ENCODE measurements at places on chromosomes 11 and 22.
A peak's percentile ranks its signal among the peaks of the same experiment; 100 is the strongest.

DNA sequence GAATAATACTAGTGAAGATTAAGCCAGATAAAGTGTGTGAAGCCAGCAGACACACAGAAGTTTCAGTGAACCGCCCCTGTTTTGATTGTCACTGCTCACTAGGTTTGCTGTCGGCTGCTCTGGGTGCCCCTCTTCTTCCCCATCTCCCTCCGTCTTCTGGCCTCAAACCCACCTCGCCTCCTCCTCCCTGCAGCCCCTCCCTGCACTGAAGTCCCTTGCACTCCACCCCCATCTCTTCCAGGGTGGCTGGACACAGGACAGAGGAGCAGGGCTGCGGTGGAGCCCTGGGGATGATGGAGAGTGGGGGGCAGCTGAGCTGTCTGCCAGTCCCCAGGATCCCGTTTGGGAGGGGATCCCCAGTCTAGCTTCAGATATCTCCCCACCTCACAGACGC is 53.5 kb downstream of the CYTH4 start:
- no peak for DNase-seq

- no peak for DNase-seq
Measured at GRCh38 chr11:12497431-12497830, 120.1 kb downstream of the PARVA start.

GRCh38 chr22:42396621-42397331 is 35.4 kb downstream of the NFAM1 start:
- no peak for DNase-seq

DNA sequence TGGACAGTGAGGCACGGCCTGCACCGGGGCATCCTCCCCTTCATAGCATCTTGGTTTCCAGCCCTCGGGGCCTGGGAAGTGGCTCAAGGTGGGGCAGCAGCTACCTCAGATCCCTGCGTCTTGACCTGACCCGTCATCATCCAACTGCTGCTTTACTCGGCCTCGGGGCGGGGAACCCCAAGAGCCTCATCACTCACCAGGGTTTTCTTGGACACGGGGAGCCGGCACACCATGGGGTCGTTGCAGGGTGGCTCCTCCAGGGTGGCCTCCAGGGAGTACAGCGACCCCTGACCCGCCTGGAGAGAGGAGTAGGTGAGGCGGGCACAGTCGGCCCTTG is 651 bp downstream of the CTSF start:
- DNase-seq: no peak

- DNase-seq: no peak
Measured at GRCh38 chr22:44047891-44048301, 23.8 kb downstream of the PARVB start.

DNA sequence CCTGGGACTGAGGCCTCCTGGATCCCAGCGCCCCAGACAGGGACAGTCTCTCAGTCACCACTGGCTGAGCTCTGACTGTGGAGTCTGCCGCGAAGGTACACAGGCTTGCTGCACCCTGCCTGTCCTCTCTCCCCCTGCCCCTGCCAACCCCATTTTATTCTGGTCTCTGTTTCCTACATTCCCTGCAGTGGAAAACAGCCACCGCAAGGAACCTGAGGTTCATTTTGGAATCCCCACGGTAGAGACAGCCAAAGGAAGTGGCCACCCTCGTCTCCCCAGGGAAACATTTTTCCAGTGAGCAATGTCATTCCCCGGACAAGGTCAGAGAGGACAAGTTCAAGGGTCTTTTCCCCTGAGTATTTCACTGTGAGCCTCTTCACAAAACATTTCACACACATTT is 56.6 kb downstream of the FBXO7 start:
- no peak for DNase-seq

- DNase-seq: no peak
Measured at GRCh38 chr11:86591631-86592030, 80.8 kb downstream of the ME3 start.

GRCh38 chr11:74754507-74755252 is 6.0 kb downstream of the RNF169 start:
- no peak for DNase-seq

DNA sequence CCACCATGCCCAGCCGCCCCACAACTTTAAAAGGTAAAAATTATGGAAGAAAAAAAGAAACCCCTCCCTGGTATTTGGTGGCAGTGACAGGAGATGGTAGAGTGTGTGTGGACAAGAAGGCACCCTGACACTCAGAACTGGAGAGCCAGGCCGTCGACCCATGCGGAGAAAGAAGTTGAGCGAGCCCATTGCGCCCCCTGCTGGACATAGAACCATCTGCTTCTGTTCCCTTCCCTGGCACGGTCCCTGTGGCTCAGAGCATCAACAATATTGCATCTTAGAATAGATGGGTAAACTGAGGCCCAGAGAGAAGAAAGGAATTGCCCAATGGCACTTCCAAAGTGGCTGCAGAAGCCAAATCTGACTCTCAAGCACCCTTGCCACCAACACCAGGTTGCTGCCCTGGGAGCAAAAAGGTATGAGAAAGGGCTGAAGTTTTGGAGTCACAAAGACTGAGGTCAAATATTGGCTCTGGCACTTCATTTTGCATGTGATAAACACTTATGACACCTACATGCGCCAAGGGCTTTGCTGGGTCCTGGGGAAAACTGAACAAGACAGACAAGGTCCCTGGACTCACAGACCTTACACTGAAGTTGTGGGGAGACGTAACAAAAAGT is 8.6 kb downstream of the MRPL11 start:
- peak; percentile 63 for DNase-seq

DNA sequence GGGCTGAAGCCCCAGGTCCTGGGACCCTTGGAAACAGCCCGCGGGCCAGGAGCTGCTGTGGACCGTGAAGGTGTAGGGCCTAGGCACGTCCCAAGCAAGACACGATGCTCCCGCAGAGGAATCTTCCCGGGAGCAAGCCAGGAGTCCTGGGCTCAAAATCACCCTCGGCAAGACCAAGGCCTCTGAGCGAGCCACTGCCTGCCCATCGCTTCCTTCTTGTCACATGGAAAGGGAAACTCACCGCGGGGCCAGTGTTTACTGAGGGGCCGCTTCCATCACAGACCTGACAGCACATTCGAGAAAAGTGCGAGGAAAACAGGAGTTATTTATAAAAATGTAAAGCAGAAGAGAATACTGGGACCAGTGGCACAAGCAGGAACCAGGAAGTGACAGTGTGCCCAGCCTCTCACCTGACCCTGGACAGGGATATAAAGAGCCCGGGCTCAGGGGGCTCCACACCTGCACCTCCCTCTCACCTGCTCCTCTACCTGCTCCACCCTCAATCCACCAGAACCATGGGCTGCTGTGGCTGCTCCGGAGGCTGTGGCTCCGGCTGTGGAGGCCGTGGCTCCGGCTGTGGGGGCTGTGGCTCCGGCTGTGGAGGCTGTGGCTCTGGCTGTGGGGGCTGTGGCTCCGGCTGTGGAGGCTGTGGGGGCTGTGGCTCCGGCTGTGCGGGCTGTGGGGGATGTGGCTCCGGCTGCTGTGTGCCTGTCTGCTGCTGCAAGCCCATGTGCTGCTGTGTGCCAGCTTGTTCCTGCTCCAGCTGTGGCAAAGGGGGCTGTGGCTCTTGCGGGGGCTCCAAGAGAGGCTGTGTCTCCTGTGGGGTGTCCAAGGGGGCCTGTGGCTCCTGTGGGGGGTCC is at the start of gene KRTAP5-5:
Gene KRTAP5-5 (plus strand): TSS at position 450 of the 860 bp plus-strand sequence. CDS start 66 bp downstream, at position 516.
- DNase-seq: no peak

GRCh38 chr11:35177370-35177769 is 38.4 kb downstream of the CD44 start:
- DNase-seq: peak; percentile 73

GRCh38 chr11:33040862-33041453 is 1.6 kb downstream of the TCP11L1 start:
- no peak for DNase-seq

- DNase-seq: no peak
Measured at GRCh38 chr11:40425168-40425567, 1034.3 kb downstream of the LRRC4C start.

DNA sequence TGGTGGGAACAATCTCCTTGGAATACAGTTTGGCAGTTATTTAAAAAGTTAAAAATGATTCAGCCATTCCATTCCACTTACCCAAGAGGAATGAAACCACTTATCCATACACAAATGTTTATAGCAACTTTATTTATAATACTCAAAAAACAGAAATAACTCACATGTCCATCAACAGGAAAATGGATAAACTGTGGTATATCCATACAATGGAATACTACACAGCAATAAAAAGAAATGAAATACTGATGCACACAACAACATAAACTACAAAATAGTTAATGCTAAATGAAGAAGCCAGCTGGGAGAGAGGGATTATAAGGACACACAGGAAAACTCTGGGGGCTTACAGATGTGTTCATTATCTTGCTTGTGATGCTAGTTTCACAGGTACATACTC is 64.7 kb downstream of the FCHSD2 start:
- DNase-seq: no peak

- DNase-seq: no peak
Measured at GRCh38 chr11:1087961-1088926, 13.6 kb downstream of the MUC2 start.

DNA sequence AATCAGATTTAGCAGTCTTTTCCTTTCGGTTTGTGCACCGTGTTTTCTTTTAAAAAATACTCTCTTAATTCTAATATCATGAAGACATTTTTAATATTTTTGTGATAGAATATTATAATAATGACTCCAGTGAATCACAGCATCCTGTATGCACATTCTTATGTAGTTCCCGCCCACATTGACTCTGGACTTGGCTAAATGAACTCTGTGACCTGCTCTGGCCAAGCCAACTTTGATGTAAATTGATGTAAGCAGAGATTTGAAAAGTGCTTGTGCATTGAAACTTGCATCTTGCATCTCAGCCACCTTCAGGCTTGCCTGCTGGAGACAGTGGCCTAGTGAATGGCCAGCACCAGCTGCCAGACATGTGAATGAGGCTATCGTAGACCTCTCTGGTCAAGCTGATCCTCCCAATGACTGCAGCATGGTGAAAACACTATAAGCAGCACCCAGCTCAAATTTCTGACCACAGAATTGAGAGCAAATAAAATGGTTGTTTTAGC is 29.2 kb upstream of the PGM2L1 start:
- DNase-seq: no peak

DNA sequence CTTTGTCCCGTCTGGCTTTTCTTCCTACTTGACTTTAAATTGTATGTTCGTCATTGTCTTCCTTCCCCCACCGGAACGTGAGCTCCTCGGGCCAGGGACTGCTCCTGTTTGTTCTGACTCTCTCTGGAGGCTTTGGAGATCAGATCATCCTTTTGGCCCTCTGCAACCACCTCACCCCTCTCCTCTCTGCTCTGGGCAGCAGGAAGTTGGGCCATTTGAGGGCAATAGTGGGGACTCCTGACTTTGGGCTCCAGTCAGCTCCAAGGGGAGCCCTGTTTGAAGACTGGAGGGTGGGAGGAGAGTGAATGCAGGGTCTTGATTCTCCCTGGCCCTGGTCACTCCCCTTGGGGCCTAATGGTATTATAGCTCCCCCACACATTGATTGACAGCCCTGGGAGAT is 186.3 kb upstream of the B3GAT1 start:
- DNase-seq: no peak

GRCh38 chr11:20125927-20126326 is 34.3 kb downstream of the DBX1 start:
- no peak for DNase-seq

DNA sequence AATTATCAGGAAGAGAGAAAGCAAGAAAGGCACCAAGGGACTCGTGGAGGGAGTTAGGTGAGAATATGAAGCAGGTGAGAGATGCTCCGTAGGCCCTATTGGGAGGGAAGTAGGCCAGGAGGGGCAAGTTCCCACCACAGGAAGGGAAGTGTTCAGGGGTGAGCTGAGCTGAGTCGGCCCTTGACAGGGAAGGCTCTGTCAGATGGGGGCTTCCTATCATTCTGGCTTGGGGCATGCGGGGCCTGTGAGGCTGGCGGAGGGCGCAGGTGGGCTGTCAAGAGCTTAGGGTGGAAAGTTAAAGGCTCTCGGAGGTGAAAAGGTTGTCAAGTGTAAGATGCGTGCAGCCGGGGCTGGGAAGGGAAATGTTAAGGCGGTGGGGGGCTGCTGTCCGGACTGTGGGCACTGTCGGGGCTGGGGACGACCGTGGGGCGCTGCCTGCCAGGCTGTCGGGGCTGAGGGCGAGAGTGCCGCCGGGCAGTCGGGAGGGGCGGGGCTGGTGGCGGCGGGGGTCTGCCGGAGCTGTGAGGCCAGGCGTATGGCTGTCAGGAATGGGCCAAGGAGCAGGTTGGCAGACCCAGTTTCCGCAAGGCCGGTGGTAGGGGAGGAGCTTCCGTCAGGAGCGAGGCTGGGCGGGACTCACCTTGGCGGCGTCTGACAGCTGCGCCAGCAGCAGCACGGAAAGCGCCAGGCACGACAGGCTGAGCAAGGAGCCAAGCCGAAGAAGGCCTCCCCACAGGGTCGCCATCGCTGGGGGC is 496 bp downstream of the TMEM9B start:
- peak; percentile 71 for DNase-seq

DNA sequence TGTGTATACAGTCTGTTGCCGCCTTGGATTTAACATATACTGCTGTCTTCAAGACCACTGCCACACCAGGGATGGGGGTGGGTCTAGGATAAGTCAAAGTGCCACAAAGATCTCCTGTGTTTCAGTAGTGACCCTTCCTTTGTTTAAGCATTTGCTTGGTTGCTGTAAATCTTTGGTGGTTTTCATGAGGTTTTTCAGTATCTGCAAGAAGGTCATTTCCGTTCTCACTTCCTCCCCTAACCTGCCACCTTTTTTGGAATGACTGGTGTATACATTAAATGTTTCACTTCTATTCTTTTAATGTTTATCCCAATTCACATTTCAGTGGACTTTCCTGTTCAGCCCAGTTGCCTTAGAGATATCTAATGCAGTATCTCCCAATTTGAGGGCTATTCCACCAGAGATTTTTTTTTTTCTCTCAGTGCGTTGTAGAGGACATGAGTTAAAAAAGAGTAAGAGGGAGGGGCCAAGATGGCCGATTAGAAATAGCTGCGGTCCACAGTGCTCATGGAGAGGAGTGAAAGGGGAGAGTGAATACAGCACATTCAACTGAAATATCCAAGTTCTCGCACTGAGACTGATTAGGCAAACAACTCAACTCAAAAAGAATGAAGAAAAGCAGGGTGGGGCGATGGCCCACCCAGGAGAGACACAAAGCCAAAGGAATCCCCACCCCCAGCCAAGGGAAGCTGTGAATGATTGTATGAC is 43.2 kb downstream of the USP47 start:
- DNase-seq: no peak

- no peak for DNase-seq
Measured at GRCh38 chr22:30490399-30490798, 15.1 kb downstream of the SEC14L4 start.

DNA sequence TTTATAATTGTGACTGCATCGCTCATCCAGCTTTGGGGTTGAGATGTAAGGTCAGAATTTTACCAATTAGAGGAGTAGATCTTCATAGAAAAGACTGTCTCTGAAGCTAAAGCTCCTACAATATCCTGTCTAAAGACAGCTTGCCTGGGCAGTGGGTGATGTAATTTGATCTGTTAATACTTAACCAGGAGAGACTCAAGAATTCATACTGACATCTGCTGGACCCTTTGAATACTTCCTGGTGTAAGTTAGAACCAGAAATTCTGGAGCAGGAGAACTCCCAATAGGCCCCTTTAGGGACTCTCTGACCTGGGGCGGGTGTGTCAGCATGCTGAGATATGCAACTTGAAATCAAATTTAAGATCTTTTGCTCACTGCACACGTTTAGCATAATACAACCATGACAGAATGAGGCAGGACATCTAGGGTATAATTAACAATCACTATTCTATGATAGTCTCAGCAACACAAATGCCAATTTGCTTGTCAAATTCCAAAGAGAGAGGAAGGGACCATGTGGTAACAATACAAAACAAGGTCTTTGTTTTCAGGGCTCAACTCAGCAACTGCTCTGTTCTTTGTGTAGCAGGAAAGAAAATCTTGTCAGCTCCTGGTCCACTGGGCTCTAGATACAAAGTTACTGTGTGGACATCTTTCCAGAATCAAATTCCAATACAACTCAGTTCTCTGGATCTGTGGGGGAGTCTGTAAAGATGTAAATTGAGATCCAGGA is 143.9 kb downstream of the INSC start:
- DNase-seq: no peak

GRCh38 chr11:64933935-64934681 is 1.6 kb downstream of the GPHA2 start:
- DNase-seq: no peak
